Islet precursor cell (in vitro differentiated cells): ENCODE measurements at places on chromosomes 1 and 21.

DNA sequence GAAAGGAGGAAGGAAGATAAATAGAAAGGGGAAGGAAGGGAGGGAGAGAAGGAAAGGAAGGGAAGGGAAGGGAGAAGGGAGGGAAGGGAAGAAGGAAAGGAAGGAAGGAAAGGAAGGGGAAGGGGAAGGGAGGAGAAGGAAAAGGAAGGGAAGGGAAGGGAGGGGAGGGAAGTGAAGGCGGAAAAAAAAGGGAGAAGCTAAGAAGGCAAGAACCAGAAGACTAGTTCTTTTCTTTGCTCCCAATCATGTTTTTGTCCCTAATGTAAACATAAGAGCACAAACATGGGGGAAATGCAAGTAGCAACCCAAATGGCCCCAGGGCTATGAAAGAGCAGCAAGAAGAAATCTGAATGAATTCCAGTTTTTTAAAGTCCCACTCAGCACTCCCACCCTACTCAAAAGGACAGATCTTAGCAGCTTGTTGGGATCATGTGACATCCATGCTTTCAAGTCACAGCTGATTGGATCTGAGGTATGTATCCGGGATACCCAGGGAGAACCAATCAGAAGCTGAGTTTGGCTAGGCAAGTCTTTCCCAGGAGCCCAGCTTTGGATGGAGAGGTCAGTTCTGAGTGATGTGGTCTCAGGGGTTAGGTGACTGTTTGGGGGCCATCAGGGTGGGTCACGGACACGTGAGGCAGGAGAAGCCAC is 24.2 kb upstream of the FHAD1 start:
- no peak for DNase-seq

GRCh38 chr21:38561613-38562581 is 63.6 kb upstream of the ERG start:
- no peak for DNase-seq

- DNase-seq: no peak
Measured at GRCh38 chr1:86394416-86394815, 1.7 kb downstream of the ODF2L start.

GRCh38 chr1:3135744-3136455 is 66.9 kb downstream of the PRDM16 start:
- no peak for DNase-seq

DNA sequence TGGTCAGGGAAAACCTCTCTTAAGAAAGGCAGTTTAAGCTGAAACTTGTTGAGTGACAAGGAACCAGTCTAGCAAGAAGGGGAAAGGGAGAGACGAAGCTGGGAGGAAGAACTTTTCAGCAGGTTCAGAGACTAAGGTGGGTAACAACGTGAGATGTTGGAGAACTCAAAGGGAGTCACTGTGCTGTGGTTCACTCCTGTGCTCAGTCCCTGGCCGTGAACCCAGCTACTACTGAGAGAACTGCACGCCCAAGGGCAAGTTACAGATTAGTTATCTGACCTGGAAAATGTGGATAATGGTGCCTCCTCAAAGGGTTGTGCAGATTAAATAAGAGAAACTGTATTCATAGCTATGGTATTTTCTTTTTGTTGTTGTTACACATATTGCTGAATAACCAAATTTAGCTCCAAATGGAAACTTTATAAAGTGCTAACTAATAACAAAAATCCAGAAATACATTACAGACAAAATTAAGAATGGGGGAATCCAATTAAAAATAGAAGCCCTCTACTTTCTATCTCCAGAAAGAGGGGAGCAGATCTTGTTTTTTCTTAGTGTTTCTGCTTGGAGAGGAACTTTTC is 2.9 kb downstream of the ZBTB40 start:
- DNase-seq: no peak

- no peak for DNase-seq
Measured at GRCh38 chr1:153795934-153796785, 21.0 kb downstream of the SLC27A3 start.

GRCh38 chr1:22364764-22365163 is 86.9 kb upstream of the ZBTB40 start:
- DNase-seq: no peak

GRCh38 chr1:78797108-78797781 is 147.6 kb downstream of the IFI44 start:
- DNase-seq: no peak

DNA sequence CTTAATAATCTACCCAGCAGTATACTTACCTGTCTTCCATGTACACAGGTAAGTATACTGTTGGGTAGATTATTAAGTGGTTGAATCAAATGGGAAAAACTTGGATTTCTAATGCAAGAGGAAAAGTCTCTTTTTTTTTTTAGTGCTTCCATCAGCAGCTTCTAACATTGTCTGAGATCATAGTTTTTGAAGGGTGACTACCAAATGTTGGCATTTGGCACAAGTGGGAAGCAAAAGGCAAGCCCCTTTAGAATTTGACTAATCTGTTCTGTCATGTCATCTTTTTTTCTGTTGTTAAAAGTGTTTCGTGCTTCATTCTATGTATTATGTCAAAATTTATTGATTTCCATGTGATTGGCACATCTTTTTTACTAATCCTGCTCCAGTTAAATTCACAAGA is 547 bp downstream of the FMO1 start:
- DNase-seq: no peak

DNA sequence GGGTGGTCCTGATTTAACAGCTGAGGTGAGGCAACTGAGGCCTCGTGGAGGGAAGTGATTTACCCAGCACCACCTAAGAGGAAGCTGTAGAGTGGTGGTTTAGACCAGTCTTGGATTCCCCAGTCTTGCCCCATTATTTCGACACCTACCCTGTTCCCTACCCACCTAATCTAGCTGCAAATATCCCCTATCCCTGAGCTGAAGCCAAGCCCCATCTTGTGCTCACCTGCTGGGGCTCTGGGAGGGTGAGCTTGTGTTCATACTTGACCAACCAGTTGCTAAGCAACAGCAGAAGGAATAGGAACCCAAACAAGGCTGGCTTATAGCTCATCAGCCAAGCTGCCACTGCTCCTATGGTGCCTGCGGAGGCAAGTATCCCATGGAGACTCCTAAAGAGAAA is 2.0 kb downstream of the TEX46 start:
- peak; percentile 54 for DNase-seq

GRCh38 chr1:203112475-203112874 is 15.1 kb upstream of the ADORA1 start:
- no peak for DNase-seq

GRCh38 chr21:42616446-42616845 is 37.0 kb upstream of the PDE9A start:
- DNase-seq: no peak

DNA sequence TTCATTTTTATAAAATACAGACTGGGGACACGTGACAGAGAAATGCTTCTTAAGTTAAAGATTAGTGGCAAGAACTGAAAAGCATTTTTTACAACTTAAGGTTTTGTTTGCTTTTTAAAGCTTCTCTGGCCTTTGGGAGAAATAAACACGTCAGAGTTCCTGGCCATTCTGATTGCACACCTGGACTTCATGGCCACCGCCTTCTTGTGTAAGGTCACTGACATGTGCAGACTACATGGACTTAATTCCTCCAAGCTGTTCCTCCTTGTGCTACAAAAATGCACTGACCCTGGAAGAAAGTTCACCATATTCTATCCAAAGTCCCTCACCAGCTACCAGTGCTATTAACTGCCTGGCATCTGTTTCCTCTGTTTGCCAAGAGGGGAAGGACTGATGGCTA is 56.1 kb downstream of the GADD45A start:
- no peak for DNase-seq

GRCh38 chr1:151145304-151146071 is 943 bp downstream of the SEMA6C start:
- peak; percentile 63 for DNase-seq

DNA sequence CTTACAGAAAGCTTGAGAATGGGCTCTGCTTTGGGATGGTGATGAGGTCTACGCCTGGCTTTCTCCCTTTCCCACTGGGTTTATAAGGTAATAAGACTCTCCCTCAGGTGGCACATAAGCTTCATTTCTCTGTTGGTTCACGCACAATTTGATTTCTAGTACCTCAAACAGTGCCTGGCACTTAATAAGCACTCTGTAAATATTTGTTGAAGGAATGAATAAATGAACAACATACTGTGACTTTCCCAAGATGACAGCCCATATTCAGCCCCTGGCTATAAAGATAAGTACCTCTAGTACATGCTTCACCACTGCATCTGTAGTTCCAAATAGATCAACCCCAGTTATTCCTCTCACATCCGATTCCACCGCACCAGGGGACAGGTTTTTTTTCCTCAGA is 17.8 kb downstream of the COPA start:
- DNase-seq: no peak

GRCh38 chr1:49307457-49307856 is 530.8 kb upstream of the BEND5 start:
- DNase-seq: no peak

- no peak for DNase-seq
Measured at GRCh38 chr21:34967509-34968289, 81.4 kb downstream of the RUNX1 start.

DNA sequence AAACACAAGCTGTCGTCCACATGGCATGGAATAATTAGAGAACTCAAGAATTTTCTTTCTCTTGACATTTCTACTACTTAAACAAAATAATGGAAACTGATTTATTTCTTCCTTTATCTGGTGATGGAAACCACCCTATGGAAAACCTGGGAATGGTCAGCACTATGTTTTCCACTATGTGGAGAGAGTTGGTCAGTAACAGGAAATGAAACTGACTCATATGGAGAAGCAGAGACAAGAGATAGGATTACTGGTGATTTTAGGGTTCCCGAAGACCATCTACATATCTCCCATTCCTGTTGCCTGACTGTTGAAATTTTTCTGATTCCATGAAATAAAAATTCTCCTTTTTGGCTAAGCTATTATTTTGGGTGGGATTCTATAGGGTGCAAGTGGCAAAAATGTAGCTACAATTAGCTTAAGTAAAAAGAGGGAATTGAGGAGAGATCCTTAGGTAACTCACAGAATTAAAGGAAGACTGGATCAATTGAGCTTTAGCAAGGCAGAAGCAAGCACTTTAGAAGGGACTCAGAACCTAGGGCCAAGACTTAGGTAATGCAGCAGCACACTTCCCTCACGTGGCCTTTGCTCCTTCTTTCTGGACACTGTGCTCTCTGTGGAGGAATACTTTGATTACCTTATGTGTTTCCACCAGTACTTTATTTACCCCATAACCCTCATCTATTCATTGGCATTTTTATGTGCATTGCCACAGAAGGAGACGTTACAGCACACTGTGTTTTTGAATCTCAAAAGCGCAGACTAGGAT is 89.6 kb downstream of the LEPR start:
- DNase-seq: no peak

GRCh38 chr1:111598544-111598943 is 21.0 kb upstream of the RAP1A start:
- no peak for DNase-seq

- no peak for DNase-seq
Measured at GRCh38 chr1:47638713-47639112, 200.9 kb downstream of the FOXD2 start.

- no peak for DNase-seq
Measured at GRCh38 chr1:97451046-97451826, 469.6 kb downstream of the DPYD start.

- no peak for DNase-seq
Measured at GRCh38 chr1:25557543-25557942, 14.1 kb downstream of the LDLRAP1 start.

DNA sequence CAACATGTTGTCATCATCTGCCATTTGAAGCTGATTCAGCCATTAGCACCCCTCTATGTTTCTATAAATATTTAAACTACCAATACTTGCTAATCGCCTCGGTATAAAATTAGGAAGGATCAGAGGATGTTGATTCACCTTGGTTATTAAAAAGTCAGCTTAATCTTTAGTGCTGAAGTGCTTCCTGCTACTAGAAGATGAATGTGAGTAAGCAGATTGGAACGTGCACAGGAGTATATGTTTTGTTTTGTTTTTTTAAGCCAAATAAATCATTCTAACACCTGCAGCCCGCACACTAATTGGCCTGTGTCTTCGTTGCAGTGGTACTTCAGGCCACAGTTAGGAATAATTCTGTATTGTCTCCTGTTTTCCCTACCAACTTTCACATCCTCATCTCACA is 485.7 kb downstream of the AJAP1 start:
- no peak for DNase-seq

DNA sequence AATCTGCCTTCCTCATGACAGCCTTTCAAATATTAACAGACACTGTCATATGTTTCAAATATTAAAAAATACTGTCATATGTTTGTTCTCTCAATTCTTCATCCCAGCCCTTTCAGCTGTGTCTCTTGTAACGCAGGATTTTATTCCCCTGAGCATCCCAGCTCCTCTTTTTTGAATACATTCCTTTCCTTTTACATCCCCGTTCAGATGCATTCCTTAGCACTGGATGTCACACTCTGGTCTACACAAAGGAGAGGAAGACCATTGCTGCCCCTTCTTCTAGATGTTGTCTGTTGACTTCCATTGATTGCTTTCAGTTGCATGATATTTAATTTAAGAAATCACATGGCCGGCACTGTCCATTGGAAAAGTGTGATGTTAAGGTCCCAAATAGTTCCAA is 117.4 kb upstream of the PAXBP1 start:
- no peak for DNase-seq

GRCh38 chr1:5514527-5515183 is 477.6 kb downstream of the NPHP4 start:
- DNase-seq: peak; percentile 80

DNA sequence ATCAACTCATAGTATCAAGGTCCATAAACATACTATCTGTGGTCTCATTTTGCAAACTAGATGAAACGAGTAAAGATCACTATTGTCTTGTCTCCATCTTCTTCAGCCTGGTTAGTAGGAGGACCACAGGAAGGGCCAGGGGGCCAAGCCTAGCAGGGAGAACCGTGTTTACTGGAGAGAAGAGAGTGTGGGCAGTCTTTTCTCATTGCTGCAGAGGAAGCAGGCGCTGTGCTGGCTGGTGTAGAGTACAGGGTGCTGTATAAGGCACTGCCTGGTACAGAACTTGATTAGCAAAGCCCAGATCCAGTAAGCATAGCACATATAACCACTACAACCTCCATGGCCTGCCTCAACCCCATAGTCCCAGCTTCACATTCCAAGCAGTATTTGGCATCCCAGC is 10.0 kb upstream of the B4GALT3 start:
- DNase-seq: no peak

DNA sequence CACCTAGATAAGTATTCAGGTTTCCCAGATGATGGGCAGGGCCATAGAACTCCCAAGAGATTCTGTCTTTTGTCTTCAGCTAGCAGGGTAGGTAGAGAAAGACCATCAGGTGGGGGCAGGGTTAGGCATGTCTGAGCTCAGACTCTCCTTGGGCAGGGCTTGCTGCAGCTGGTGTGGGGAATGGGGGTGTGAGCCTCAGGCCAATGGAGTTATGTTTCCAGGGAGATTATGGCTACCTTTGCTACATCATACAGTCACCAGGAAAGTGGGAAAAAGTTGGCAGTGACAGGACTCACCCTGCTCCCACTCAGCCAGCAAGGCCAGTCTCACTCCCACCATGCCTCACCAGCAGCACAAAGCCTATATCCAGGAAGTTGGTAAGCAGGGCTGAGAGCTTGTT is 77.8 kb downstream of the DRAM2 start:
- DNase-seq: no peak

DNA sequence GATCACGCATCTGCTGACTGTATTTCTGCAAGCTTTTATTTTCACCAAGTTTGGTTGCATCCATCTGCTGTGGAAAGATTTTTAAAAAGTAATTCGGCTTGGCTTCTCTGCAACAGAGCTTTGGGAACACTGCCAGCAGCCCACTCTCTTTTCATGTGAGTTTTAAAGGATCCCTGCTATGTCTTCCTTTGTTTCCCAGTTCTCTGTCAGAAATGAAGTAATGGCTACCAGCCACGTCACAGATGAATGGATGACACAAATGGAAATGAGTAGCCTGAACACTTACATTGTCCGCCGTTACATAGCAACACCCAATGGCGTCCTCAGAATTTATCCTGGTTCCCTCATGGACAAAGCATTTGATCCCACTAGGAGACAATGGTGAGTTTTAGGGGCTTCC is 80.6 kb upstream of the RAVER2 start:
- no peak for DNase-seq
